Stimulated activated CD4-positive, alpha-beta T cell treated with anti-CD3 and anti-CD28 coated beads, Interleukin-1b, Interleukin-23, amount 100 ng/mL, for 1 hour (primary cell): ENCODE measurements at places on chromosomes 1 and 21.

DNA sequence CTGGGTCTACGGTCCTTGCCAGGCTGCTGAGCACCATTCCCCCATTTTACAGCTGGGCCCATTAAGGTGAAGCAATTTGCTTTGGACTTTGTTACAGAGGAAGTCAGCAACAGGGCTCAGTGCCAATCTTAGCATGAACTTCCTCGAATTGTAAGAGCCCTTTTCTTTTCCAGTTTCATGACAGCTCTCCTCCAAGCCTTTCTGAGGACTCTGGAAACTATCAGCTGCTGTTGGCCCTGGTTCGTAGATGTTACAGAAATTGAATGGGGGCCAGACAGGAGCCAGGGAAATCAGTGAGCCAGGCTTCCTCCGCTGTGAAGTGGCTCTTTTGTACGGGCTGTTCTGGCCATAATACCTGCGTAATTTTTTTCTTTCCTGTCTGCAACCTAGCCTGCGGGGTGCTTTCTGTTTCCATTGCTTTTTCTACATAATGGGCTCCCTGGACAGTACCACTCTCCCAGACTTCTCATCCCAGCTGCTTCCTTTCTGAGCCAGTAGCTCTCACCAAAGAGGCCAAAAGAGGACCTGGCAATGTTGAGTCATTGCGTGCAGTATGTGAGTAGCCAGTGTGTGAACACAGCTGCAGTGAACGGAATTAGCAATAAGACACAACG, 386.3 kb downstream of the DISC1 start:
- no peak for DNase-seq

DNA sequence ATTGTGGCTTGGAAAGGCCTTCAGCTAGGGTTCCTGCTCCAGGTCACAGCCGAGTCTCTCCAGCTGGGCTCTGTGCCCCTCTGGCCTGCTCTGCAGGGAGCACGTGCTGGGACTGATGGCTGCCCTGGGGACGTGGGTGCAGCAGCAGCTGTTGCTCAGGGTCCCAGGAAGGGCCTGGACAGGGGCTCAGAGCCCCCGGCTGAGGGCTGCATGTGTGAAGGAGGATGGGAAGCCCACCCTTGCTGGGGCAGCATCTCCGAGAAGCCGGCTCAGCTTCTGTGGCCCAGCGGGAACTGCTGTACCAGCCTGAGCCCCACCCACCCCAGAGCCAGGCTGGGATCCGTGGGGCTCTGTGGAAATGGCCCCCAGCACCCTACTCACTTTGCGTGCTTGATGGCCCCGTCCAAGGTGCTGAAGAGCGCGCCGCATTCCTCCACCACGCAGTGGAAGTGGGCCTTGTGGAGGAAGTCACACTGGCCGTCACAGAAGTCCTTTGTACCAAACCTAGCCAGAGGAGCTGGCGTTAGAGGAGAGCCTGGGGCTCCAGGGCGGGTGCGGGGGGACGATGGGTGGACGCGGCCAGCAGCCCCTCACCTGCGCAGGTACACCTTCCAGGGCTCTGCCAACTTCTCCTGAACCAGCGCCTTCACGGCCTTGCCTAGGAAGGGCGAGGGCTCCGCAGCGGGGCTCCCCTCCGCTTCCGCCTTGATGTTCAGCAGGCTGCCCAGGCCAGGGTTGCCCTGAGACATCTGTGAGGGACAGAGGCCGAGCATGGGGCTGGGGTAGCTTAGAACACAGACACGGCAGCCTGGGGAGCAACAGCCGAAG, 147.5 kb downstream of the CASZ1 start:
- DNase-seq: no peak

GRCh38 chr1:54275349-54275748, 75.4 kb downstream of the MRPL37 start:
- no peak for DNase-seq

- DNase-seq: no peak
Observed at GRCh38 chr1:23387494-23387893, 17.9 kb upstream of the ZNF436 start.

- DNase-seq: no peak
Observed at GRCh38 chr1:109091078-109091838, 694 bp downstream of the TMEM167B start.

GRCh38 chr1:85413169-85413568, 51.8 kb downstream of the DDAH1 start:
- DNase-seq: no peak

DNA sequence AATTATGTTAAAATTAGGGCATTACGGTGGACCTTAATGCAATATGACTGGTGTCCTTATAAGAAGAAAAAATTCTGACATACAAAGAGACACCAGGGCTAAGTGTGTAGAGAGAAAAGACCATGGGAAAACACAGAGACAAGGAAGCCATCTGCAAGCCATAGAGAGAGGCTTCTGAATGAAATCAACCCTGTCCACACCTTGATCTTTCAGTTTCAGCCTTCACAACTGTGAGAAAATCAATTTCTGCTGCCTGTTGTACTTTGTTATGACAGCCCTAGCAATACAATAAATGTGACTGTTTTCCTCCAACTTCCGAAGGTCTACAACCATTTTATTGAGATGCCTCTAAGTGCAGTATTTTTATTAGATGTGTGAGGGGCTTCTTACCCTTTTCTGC, 1407.2 kb downstream of the MRPL39 start:
- DNase-seq: no peak

DNA sequence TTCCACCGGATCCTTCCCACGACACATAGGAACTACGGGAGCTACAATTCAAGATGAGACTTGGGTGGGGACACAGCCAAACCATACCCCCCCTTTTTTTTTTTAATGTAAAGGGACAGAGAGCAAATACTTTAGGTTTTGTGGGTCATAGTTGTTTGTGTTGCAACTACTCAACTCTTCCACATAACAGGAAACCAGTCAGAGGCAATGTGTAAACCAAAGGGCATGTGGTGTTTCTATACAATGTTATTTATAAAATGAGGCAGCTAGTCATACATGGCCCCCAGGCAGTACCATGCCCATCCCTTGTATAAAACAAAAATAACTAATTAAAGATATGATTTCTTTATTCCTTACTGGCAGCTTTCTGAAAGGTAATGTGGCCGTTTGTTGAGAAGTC, 845.4 kb upstream of the ADAMTS5 start:
- no peak for DNase-seq

DNA sequence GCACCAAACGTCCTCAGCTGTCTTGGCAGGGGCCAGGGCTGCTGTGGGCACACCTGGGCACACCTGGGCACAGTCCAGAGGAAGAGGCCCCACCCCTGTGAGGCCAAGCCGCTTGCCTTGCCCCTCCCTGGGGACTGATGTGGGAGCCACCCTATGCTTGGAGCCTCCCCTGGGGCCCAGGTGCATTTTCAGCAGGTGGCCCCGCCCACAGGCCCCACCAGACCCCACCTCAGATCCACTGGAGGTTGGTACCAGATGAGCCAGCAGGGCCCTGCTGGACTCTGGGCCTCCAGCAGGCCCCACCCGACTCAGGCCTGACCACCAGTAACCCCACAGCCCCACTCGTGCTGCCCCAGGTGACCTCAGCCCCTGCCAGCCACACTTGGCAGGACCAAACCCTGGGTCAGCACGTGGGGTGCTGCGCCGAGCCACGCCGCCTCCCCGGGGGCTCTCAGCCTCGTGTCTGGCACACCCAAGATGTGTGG, 8.8 kb downstream of the SLC19A1 start:
- no peak for DNase-seq

DNA sequence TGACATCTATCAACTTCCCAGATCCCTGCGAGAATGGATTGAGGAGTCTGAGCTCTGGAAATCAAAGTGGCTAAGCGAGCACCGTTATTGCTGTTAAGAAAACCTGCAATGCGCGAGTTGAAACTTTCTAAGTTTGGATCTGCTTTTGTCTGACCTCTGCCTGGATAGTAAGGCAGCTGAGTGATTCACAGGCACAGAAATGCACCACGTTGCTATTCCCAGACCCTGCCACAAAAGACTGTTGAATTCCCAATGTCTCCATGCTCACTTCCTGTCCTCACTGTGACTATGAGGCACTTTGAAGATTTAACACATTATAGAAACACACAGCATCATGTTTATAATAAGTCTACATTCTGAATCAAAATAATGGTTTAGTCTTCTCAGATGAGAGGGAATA, 27.1 kb upstream of the CNIH3 start:
- no peak for DNase-seq

GRCh38 chr1:12518931-12519692, 98.9 kb downstream of the DHRS3 start:
- DNase-seq: no peak

GRCh38 chr1:10692401-10693021, 103.9 kb downstream of the CASZ1 start:
- DNase-seq: peak; percentile 31

- no peak for DNase-seq
Observed at GRCh38 chr1:212920896-212921295, 29.4 kb upstream of the VASH2 start.

DNA sequence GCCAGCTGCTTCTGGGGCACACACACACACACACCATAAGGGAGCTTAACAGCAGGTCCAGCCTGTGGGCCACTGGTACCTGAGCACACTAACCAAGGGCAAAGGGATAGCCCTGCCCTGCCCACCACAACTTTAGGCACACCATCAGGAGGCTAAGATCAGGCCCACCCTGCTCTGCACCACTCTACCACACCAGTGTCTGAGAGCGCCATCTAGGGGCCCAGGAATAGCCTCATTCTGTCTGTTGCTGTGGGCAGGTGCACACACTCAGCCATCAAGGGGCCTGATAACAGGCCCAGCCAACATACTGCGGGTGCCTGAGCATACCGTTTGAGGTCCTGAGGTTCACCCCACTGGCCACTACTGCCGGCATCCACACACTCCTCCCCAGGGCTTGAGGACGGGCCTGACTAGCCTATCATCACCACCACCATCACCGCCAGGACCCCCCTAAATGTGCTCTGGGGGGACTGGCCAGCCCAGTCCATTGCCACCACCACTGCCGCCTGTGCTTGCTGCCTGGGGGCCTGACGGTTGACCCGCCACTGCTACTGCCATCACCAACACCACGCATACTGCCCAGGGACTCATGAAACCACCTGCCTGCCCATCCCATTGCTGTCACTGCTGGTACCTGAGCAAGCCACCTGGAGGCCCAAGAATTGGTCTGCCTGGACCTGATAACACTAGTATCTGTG, 31.3 kb downstream of the NSL1 start:
- DNase-seq: peak; percentile 30

DNA sequence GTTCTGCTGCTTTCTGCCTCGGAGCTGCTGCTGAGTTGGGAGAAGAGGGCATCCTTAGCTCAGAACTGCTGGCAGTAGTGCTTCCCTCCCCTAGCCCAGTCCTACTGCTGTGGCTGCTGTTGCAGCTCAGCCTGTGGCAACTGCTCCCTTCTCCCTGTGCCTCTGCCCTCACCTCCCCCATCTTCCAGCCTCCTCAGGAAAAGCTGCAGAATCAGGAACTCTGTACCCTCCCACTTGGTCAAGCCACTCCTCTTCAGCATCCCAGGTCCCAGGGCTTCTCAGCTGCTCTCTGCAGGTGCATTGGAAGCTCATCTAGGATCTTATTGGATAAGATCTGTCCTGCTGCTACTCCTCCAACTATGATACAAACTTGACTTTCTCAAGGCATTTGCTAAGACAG, 316.7 kb downstream of the BRINP2 start:
- DNase-seq: no peak

DNA sequence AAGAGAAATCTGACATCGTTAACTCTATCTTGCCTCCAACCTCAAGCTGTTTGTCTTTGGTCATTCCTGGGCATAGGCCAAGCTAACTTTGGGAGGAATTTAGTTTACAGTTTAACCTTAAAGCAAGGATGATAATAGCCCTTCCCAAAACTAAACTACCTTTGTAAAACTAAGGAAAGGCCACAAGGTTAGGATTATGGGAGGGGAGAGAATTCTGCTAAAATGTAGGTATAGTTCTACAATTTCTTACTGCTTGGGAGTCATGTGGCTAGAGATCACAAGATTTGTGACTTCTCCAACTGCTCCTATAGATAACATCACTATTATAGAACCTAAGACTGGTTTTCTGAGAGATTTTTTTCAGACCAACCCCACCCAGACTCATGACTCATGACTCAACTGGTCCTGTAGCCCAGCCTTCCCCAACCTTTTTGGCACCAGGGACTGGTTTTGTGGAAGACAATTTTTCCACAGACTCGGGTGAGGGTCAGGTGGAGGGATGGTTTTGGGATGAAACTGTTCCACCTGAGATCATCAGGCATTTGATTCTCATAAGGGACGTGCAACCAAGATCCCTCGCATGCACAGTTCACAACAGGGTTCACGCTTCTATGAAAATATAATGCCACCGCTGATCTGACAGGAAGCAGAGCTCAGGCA, 70.7 kb upstream of the MUTYH start:
- DNase-seq: no peak

DNA sequence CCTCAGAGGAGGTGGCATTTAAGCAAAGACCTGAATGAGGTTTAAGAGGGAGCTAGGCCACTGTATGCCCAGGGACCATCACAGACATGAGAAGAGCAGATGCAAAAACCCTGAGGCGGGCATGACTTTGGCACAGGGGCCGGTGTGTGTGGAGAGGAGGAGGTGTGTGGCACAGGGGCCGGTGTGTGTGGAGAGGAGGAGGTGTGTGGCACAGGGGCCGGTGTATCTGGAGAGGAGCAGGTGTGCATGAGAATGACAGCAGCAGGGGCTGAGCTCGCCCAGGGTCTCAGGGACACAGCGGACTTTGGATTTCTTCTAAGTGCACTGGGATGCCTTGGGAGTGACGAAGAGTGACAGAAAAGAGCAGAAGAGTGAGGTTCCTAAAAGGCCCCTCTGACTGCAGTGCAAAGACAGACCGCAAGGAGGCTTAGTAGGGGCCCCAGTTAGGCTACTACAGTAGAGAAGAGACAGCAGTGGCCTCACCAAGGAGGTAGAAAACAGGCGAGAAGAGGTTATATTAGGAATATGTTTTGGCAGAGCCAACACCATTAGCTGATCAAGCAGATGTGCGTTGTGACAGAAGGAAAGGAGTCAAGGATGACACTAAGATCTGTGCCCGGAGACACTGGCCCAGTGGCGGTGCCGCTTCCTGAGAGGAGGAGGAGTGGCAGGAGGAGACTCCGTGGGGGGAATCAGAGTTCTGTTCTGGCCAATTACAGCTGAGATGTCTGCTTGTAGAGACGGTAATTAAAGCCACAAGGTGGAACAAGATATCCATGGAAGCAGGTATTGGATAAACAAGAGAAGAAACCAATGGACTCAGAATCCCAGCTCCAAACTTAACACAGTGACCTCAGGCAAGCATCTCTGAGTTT, 18.4 kb downstream of the ZBTB17 start:
- no peak for DNase-seq

DNA sequence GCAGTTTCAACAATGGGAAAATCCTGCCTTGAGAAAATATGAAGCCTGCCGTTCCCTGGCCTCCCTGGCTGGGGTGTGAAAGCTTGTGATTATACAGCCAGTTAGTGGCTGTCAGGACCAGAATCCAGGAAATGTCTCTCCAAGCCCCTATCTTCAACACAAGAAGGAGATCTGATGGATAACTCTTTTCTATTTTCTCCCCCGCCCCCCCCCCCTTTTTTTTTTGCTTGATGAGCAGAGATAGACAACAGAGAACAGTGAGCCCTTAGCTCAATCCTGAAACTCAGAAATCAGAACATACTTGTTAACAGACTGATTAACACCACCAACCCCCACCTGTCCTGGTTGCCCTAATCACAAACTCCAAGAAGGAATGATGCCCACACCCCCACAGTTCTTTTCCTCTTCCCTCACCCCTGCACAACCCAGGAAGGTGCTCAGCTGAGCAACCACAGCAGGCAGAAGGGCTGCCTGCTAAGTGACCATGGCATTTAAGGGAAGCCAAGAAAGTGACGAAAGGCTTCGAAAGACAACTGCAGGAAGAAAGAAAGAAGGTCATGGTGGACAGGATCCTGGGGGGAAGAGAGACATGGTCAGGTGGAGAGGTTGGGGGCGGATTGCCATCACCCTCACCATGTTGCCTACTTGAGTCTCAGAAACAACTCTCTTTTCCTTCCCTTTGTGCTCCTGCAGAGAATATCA, 12.3 kb upstream of the DENND2D start:
- DNase-seq: no peak
